Kidney (tissue), 22 donors: ENCODE measurements at places on chromosomes 11 and 22. TPM values are rescaled to one million over a fixed set of nuclear protein-coding genes. Genes with fewer than 3 reads are reported as not detected.

The SYT12 gene
- 0.13 TPM for polyA plus RNA-seq

The SPATA19 gene
- polyA plus RNA-seq, result not detected

The KDM4D gene
- 0.54 TPM for polyA plus RNA-seq

The FAM181B gene
- 0.97 TPM for polyA plus RNA-seq

The FGF19 gene
- polyA plus RNA-seq, result not detected

The MCHR1 gene
- not detected for polyA plus RNA-seq

The LRFN4 gene
- 6.8 TPM for polyA plus RNA-seq

The OR5T1 gene
- polyA plus RNA-seq, result not detected

The NCAPD3 gene
- 3.7 TPM for polyA plus RNA-seq

The UQCR10 gene
- 479 TPM for polyA plus RNA-seq

The PIH1D2 gene
- 6.6 TPM for polyA plus RNA-seq

The SEC14L2 gene
- polyA plus RNA-seq, result 17.3 TPM

The DNAJB7 gene
- polyA plus RNA-seq, result not detected

The TBC1D10A gene
- polyA plus RNA-seq, result 31.0 TPM

The LTBP3 gene
- polyA plus RNA-seq, result 61.6 TPM

The MGAT3 gene
- 2.7 TPM for polyA plus RNA-seq

The OR56A1 gene
- polyA plus RNA-seq, result not detected

The GRAP2 gene
- 0.73 TPM for polyA plus RNA-seq

The RAG2 gene
- polyA plus RNA-seq, result not detected

The SLC17A6 gene
- polyA plus RNA-seq, result not detected

The SHISA8 gene
- 0.47 TPM for polyA plus RNA-seq

The ARHGAP42 gene
- polyA plus RNA-seq, result 4.2 TPM

The MS4A4A gene
- 6.3 TPM for polyA plus RNA-seq

The SAA2 gene
- polyA plus RNA-seq, result 4.4 TPM

The OR56B4 gene
- polyA plus RNA-seq, result not detected

The MUC2 gene
- polyA plus RNA-seq, result not detected

The OR51B4 gene
- not detected for polyA plus RNA-seq

The ME3 gene
- polyA plus RNA-seq, result 32.2 TPM

The FAM83F gene
- polyA plus RNA-seq, result 6.8 TPM

The MYBPC3 gene
- polyA plus RNA-seq, result 0.52 TPM

The TMEM45B gene
- polyA plus RNA-seq, result 37.5 TPM

The OR51E1 gene
- polyA plus RNA-seq, result 1.7 TPM

The METTL15 gene
- polyA plus RNA-seq, result 6.4 TPM

The CCDC88B gene
- 10.0 TPM for polyA plus RNA-seq

The CTSW gene
- 1.3 TPM for polyA plus RNA-seq

The DEPDC7 gene
- polyA plus RNA-seq, result 11.0 TPM

The CDC42BPG gene
- polyA plus RNA-seq, result 4.5 TPM

The OR6M1 gene
- not detected for polyA plus RNA-seq
